ENCODE measurements at places on chromosomes 6 and 20.

- no peak for DNase-seq
These were observed 653 bp downstream of the NAA20 start for GRCh38 chr20:20017844-20018185.

DNA sequence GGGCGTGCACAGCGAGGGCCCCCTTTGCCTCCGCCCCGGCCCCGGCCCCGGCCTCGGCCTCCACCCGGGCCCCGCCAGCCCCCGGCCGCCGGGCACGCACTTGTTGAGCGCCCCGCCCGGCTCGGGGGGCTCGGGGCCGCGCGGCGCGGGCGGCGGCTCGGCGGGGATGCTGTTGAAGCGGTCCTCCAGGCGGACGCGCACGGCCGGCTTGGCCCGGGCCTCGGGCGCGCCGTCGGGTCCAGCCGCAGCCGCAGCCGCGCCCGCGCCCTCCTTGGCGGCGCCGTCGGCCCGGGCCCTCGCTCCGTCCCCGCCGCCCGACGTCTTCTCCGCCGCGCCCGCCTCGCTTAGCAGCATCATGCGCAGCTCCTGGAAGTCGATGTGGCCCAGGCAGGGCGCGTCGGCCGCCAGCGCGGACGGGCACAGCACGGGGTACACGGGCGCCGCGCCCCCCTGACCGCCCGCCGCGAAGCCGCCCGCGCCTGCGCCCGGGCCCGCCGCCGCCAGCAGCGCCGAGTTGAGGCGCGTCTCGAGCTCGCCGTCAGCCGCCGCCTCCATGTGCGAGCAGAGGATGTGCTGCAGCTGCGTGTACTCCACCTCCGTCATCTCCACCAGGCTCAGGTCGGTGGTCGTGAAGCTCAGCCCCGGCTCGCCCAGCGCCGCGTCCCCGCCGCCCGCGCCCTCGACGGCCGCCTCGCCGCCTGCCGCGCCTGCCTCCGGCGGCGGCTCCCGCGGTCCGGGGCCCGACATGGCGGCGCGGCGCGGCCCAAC is 514 bp downstream of the TCFL5 start:
- DNase-seq, result peak; percentile 71

GRCh38 chr20:54450207-54450606 is 25.2 kb upstream of the DOK5 start:
- no peak for DNase-seq

DNA sequence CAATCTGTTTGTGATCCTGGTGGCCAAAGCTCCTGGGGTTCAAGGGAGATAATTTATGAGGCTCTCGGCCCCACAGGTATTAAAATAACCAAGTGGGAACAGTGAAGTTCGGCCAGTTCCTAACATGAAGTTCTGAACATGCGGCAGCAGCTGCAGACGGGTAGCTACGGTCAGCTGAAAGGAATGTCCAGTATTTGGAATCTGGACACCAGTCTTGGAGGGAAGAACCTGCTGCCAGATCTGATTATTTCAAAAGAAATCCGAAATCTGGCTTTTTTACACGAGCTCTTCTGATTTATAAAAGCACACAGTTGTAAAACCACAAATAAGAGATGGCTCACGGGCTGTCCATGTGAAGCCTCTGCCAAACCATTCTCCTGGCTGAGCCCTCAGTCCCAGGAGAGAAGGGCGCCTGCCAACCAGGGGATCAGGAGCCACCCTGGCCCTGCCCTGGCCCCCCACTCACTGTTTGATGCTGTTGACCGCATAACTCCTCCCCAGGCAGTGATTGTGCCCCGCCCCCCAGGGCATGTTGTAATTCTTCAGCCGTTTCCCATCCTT is 28.2 kb upstream of the KCNB1 start:
- DNase-seq, result no peak

Measured in NCI-H1417 (cell line).